ENCODE measurements at places on chromosomes 3 and 15. TPM values are rescaled to one million over a fixed set of nuclear protein-coding genes. Genes with fewer than 3 reads are reported as not detected.
A peak's percentile ranks its signal among the peaks of the same experiment; 100 is the strongest.

Gene SLC51B
- not detected for polyA plus RNA-seq

Gene KLHL40
- not detected for polyA plus RNA-seq

Gene CP
- not detected for polyA plus RNA-seq

Gene EPHA6
- not detected for polyA plus RNA-seq

Gene DUOXA2
- not detected for polyA plus RNA-seq

Gene PLA2G4D
- not detected for polyA plus RNA-seq

DNA sequence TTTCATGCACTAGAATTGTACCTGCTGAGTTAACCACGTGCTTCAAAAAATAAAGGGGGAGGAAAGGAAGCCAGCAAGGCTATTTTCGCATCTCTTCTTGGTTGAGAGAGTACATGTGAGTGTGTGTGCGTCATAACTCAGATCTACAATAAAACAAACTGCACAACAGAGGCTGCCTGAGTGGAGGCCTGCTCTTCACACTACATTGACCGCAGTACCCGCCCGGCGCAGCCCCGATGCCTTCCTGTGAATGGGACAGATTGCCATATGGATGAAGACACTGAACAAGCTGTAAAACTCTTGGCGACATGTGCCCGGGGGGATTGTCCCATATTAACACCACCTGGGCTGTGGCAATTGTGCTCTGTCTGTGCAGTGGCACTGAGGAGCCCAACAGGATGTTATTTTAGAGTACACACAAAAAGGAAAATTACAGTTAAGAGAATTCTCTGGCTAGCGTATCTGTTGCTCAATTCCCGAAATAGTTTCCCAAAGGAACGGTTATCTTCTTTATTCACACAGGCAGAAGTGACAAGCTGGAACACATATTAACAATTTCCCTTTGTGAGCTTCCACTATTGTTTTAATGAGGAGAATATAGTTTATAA lies 551.5 kb downstream of the FOXP1 start:
- DNase-seq, result no peak

DNA sequence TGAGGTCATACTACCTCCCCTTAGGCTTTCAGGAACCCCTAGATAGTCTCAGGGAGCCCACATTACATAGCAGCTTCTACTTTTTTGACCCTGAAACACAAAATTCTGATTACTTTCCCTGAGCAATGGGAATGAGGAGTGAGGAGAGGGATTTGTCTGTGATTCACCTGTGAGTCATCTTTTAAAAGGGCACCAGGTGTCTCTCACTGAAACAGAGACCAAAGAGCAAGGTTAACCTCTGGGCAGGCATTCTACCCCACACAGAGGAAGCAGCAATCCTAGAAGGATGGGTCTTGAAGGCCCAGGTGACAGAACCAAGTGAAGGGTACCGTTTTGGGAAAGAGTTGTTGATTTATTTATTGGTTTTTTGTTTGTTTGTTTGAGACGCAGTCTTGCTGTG lies 31.1 kb upstream of the UBE2E2 start:
- no peak for DNase-seq

GRCh38 chr3:149881879-149882278 lies 68.9 kb downstream of the RNF13 start:
- DNase-seq, result no peak

- DNase-seq, result no peak
Observed at GRCh38 chr15:78313383-78313782, 14.0 kb upstream of the SKIC8 start.

DNA sequence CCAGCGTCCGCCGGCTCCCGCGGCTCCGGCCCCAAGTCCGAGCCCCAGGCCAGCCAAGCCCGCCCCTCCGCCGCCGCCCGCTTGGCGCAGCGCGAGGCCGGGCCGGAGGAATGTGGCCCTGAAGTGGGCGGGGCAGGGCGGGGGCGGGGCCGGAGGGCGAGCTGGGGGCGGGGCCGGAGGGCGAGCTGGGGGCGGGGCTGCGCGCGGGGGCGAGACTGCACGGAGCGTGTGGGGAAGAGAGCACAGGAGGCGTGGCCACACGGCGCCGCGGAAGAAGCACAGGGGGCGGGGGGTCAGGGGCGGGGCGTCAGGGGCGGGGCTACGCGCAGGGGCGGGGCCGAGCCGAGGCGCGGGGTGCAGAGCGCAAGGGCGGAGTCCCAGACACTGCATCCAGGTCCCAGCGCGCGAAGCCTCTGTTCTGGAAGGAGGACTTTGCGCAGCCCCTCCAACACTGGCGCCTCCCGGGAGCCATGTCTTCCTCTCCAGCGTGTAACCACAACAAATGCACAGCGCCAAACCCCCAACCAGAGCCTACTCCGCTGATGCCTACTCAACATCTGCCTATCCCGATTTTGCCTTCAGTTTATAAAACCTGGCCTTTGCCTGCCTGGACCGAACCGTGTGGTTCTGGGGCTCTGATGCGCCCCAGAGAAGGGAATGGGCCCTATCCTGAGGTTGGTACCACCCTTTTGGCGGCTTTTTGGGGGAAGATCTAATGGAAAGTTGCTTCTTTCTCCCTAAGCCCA lies 105.5 kb downstream of the IQSEC1 start:
- DNase-seq, result peak; percentile 96

- no peak for DNase-seq
Observed at GRCh38 chr3:38500688-38501417, 4.7 kb downstream of the EXOG start.

- DNase-seq, result no peak
Observed at GRCh38 chr3:160693191-160693590, 16.2 kb downstream of the ARL14 start.

- no peak for DNase-seq
Observed at GRCh38 chr3:77147836-77148578, 108.1 kb downstream of the ROBO2 start.

DNA sequence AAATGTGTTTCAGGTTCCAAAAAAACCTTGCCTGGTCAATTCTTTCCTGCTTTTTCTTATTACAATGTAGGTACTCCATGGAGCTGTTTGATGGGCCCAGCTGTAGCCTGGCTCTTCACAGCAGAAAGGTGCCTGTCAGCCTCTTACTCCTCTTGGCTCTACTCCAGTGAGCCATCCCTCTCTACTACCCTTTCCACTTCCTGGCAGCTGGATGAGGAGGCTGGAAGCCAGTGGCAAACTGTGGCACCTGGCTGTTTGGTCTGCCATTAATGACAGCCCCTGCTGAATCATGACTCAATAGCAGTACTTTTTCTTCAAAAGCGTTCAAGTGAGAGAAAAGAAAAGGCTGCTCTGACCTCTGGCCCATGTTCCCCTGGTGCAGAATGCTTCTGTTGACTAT lies 618.1 kb downstream of the PYDC2 start:
- no peak for DNase-seq

GRCh38 chr15:100373120-100373896 lies 31.5 kb upstream of the ADAMTS17 start:
- no peak for DNase-seq

- DNase-seq, result no peak
Observed at GRCh38 chr3:172216911-172217310, 177.5 kb downstream of the FNDC3B start.
